GM23248 (cell line): ENCODE measurements at places on chromosomes 6 and 20. TPM values are rescaled to one million over a fixed set of nuclear protein-coding genes. Genes with fewer than 3 reads are reported as not detected.

DNA sequence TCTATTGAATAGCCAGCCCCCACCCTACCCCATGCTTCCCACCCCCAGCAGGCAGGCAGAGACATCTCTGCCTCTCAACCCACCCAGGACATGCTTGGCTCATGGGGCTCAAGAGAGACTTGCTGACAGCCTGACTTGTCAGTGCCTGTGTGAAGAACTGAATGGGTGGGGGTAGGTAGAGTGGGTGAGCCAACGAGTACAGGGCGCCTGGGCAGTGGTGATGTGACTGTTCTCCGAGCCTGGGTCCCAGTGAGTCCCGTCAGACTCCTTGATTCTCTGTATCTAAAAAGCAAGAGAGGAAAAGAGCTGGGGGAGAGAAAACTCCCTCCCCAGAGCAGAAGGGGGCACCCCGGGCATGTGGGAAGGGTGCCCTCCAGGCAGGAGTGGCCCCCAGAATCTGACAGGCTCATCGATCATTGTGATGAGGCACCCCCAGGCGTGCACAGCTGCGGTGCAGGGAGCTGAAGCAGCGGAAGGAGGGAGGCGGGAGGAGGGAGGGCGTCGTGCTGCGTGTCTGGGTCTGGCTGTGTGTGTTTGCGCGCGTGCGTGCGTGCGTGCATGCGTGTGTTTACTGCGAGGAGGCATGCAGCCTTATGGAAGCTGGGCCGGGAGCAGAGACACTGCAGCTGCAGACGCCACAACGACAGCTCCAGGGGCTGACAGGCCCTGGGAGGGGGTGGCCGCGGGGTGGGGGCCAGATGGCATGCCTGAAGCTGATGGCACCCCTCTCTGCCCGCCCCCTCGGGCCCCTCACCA is 40.2 kb downstream of the FOXP4 start:
- no peaks in the 10 kb centered on the region for H3K36me3 ChIP-seq
- H3K27ac ChIP-seq = no peak overlapping the region
- H3K4me1 ChIP-seq = peaks cover 9% of the 10 kb centered on the region
- H3K27me3 ChIP-seq = no peaks in the 10 kb centered on the region

DNA sequence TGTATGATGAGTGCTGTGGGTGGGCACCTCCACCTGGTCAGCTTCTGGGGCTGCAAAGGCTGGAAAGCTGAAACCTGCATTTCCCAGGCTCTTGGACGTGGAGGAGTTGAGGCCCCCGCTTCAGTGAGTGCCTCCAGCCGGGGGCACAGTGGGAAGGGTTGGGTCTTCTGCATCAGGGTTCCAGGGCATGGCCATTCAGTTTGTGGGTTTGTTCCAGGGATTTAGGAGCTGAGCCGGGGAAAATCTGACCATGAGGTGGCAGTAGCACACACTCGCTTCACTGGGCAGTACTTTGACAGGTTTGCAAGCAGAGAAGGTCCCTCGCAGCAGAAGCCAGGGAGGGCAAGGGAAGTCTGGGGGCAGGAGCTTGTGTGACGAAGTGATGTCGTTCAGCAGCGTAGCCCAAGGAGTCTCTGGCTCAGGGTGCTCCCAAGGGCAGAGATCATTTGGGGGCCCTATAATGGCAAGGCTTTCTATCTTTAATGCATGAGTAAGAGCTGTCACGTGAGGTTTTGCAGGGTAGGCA is 69.5 kb upstream of the SULF2 start:
- no peak overlapping the region for H3K4me3 ChIP-seq
- H3K27ac ChIP-seq = no peak overlapping the region
- peak; percentile 44 for DNase-seq

DNA sequence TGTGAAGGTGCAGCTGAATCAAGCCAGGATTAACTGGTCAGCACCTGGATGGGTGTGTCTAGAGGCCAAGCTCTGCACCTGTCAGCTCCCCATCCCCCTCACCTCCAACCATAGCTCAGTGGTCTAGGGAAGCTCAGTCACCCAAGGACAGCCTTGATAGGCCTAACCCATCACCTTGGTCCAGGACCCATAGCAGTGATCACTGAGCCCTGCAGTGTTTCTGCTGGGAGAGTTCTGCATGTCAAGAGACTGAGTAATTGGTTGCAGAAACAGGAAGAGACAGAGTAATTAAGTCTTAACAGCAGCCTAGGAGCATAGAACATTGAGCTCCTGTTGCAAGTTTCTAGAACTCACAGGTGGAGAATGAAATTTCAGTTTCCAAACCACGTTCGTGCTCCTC is 18.7 kb upstream of the RALGAPB start:
- no peak overlapping the region for H3K4me3 ChIP-seq
- H3K4me1 ChIP-seq = peaks cover 33% of the 10 kb centered on the region
- peaks cover 8% of the 10 kb centered on the region; the same call in 1 of the 2 replicates for H3K36me3 ChIP-seq
- no peaks in the 10 kb centered on the region for H3K27me3 ChIP-seq
- DNase-seq = no peak

POLH gene
- polyA plus RNA-seq = 23.0 and 25.3 TPM in 2 replicates

FBXL4 gene
- polyA plus RNA-seq = 11.3 and 11.7 TPM in 2 replicates

CYP21A2 gene
- polyA plus RNA-seq = not detected in 2 replicates
